ENCODE measurements at places on chromosomes 3 and 15.

DNA sequence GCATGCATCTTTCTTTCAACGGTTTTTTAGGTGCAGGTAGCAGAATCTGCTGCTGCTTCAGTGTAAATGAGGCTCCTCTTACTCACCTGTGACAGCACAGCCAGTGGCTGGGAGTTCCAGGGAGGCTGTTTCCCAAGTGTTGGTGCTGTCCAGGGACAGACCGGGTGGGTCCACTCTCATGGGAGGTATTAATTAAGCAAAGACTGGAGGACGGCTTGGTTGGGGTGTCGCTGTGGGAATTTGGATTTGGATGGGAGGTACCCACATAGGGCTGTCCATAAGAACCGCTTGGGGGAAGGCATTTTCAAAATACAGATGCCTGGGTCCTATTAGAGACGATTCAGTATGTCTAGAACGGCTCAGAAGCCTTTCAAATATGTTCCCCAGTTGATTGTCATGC lies 42.9 kb downstream of the SV2B start:
- DNase-seq = no peak

GRCh38 chr3:115246461-115247020 lies 99.5 kb upstream of the ZBTB20 start:
- no peak for DNase-seq

DNA sequence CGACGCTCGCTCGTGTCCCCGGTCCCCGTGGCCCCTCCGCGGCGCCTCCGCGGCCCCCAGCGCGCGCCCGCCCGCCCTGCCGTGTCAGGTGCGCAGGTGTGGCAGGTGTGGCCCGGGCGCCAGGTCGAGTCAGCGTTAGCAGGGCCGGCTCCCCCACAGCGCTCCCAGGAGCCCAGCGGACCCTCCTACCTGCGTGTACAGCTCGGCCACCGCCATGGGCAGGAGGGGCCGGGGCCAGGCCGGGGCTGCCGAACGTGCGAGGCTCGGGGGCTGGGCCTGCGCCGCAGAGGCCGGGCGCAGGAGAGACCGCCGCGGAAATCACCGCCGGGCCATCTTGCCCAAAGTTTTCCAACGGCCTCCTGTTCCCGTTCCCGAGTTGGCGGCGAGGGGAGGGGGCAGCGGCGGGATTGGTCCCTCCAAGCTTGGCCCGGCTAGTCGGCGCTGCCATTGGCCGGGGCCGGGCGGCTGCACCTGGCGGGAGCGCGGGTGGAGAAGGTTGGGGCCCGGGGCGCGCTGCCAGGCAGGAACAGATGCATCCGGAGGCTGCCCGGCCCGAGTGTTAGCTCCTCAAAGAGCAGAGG lies at the start of gene MYO5C:
MYO5C (minus strand) TSS at position 384 of the 581 bp plus-strand sequence; CDS start at position 216, 168 bp downstream.
- no peak for DNase-seq

GRCh38 chr3:68817243-68817642 lies 115.1 kb downstream of the TAFA4 start:
- no peak for DNase-seq

GRCh38 chr3:71166339-71167240 lies 416.9 kb downstream of the FOXP1 start:
- no peak for DNase-seq

DNA sequence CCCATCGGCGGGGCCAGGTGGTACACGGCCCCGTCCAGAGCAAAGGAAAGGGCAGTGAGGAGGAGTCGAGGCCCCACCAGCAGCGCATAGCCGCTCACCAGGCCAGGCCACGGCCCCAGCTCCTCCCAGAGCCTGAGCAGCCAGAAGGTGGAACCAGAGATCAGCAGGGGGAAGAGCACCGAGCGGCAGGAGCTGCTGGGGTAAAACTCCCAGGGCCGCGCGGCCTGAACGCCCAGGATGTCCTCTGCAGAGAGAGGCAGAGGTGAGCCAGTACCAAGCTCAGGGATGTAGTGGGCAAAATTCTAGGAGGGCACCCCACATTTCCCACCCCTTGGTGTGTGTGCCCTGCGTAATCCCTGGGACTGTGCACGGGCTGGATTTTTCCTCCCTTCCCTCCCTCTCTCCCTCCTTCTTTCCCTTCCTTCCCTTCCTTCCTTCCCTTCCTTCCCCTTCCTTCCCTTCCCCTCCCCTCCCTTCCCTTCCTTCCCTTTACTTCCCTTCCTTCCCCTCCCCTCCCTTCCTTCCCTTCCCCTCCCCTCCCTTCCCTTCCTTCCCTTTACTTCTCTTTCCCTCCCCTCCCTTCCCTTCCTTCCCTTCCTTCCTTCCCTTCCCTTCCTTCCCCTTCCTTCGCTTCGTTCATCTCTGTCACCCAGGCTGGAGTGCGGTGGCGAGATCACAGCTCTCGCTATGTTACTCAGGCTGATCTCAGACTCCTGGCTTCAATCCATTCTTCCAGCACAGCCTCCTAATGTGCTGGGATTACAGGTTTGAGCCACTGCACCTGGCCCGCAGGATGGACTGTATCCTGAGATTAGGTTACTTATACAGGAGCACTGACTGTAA lies 6.3 kb upstream of the NCBP2 start:
- DNase-seq = no peak

- DNase-seq = no peak
These were observed 40.1 kb downstream of the SETMAR start for GRCh38 chr3:4343258-4343657.

- no peak for DNase-seq
These were observed 724.2 kb upstream of the CFAP20DC start for GRCh38 chr3:59774000-59774399.

DNA sequence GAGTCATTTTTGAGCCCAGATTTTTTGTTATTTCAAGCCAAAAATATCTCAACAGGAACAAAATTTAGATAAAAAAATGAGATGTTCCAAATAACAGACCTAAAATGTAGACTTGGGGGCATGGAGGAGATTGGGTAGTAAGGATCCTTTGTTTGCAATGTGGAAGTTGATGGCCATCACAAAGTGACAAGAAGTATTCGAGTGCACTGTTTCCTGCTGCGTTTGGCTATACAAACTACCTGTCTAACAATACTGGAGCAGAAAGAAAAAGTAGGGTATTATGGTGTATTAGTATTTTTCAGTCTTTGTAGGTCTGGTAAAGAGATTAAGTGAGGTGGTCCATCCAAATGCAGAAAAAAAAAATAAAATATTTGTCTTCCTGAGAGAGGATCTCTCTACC lies 284.2 kb downstream of the C3orf38 start:
- DNase-seq = no peak

DNA sequence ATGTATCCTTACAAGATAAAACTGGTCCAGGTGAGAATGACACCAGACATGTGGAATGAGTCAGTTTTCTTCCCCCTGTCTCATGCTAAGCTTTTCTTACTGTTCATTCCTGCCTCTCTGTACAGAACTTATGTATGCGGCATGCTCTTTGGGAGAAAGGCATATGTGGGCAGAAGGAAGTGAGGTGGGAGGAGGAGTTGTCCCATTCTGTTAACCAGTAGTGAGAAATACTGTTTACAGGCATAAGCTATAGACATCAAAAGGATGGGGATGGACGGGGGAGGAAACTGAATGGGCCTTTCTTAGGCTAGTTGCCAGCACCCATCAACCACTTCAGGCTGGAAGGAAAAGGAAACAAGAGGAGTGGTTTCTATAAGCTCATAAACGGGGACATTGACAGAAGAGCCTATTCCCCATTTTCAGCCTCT lies 143.6 kb upstream of the BHLHE40 start:
- no peak for DNase-seq

DNA sequence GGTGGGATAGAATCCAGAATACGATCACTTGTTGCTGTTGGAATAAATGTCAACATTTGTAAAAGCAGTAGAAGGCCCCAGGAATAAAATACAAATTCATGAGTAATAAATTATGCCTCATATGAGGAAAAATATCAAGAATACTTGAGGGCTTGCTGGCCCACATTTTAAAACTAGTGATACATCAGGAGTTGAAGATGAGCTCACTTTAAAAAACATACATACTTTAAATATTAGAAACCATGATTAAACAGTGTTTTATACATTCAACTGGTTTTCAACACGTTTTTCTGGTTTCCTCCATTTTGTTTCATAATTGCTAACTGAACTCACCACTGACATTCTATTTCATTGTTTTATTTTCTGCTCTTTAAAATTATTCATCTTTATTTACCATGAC lies 141.4 kb downstream of the TFG start:
- DNase-seq = no peak

DNA sequence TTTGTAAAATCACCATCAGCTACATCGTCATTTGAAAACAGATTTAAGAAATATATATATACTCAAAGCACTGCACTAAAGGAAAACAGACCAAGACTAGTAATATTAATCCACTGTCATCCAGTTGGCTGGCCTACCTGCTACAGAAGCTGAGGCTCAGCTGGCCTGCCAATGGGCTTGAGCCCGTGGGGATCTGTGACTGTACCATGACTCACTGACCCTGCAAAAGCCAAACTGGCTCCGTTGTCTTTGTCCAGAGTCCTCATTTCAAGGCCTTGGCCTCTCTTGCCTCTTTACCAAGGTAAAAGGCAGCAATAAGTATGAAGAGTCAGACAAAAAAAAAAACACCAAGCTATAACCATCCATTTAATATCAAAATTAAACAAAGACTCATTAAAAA lies 463.5 kb upstream of the RASGRP1 start:
- DNase-seq = no peak

GRCh38 chr3:99845331-99845730 lies 27.7 kb downstream of the CMSS1 start:
- DNase-seq = no peak

DNA sequence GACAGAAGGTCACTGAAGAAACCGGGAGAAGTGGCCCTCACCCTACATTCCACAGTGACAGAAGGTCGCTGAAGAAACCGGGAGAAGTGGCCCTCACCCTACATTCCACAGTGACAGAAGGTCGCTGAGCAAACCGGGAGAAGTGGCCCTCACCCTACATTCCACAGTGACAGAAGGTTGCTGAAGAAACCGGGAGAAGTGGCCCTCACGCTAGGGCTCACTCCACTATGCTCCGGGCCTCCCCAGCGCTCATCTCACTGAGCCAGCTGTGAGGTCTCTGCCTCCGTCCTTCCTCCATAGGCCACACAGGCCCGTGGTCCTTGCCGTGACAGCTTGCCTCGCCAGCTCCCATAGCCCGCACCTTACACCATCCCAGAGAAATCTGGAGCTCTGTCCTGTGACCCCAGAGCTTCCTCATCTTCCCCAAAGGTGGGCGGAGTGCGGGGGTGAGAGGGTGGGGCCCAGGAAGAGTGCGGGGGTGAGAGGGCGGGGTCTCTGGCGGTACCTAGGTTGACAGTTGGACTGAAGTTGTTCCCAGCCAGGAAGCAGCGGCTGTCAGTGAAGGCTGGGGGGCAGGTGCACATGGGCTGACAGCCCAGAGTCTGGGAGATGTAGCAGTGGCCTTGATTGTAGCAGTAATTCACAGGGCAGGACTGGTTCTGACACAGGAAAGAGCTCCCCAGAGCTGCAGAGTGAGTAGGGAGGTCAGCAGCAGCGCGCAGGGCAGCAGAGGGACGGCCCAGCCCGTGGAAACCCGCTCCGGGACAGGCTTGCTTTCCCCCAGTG lies 32.0 kb downstream of the MUC20 start:
- DNase-seq = no peak

Measured in CD4-positive, alpha-beta T cell (primary cell).